Foreskin fibroblast (primary cell): ENCODE measurements at places on chromosomes 4 and X.

DNA sequence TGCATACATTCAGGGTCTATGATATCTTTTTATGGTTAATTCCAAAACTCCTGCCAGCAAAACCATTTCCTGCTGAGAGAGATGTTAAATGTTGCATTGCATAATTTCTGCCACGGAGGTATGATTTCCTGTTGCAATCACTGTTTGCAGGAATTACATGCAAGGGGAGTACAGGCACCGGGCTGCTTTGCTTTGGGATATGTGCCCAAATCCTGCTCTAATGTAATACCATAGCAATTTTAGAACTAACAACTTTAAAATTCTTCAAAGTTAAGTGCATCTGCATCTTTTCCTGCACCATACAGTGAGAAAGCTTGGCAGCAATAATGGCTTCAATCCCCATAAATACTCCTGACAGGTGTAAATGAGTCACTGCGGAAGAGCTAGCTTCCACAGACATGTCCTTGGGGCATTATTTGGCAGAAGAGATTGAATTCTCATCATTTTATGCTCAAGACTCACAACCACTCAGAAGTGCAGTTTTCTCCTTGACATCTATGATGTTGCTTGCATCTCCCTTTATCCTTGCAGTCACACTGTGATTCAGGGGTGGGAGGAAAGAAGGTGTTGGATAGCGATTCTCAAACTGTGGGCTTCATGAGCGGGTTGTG, 29.6 kb downstream of the TRIM2 start:
- peak; percentile 87 for DNase-seq

GRCh38 chrX:119734897-119735339, 23.5 kb upstream of the SOWAHD start:
- no peak for DNase-seq

- DNase-seq = no peak
These were observed 76.0 kb downstream of the PDLIM5 start for GRCh38 chr4:94527556-94528233.

DNA sequence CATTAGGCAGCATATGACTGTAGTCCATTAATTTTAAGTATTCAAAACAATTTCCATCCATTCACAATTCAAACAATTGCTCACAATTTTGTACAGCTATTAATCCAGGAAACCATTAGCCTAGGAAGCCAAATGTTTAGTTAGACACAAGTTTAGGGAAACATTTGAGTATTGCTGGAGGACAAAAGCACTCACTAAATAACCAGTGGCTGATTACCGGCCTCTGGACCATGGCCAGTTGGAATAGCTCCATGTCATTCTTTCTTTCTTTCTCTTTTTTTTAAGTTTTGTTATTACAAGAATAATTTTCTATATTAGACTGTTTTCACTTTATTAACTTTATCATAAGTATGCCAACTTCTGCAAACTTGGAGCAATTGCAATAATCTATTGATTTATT, 31.3 kb downstream of the TRIML2 start:
- DNase-seq = no peak

DNA sequence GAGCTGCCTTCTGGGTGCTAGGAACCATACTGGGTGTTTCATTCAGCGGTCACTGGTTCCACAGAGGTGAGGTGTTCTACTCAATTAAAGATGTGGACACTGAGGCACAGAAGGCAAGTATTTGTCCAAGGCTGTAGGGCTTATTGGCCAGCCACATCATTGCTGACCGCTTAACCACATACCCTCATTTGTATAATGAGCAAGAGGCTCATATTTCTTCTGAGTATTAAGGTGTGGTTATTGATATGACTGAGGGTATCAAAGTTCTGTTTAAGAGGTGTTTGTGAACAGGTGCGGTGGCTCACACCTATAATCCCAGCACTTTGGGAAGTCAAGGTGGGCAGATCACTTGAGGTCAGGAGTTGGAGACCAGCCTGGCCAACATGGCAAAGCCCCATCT, 14.3 kb downstream of the RNF4 start:
- no peak for DNase-seq

DNA sequence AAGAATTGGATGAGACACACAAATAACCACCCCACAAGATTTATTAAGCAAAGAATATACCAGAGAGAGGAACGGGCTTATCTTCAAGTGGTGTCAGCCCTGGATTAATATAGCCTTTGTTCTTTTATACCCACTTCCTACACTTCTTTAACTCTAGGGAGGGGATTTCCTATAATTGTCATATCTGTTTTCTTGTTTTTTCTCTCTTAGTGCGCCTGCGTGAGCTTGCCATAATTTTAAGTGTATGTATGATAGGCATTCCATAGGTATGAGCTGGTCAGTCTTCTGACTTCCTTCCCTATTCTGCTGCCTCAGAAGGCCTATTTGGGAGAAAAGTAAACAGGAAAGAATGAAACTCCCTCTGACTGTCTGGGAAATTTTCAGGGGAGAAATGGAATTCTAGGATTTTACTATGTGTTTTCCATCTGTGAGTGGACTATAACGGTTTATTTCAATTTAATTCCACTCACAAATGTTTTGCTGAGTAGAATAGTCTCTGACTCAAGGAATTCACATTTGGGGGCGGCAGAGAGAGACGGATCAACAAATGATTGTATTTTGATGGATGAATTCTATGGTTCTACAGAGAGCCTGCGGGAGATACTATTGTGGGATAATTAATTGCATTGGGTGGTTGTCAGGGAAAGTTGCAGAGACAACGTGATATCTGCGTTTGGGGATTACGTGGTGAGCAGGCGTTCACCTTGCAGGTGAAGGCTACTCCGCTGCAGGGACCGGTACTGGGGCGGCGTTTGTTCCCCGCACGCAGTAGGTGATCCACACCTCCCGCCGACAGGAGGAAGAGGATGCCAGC, 626 bp upstream of the CEP135 start:
- peak; percentile 91 for DNase-seq

DNA sequence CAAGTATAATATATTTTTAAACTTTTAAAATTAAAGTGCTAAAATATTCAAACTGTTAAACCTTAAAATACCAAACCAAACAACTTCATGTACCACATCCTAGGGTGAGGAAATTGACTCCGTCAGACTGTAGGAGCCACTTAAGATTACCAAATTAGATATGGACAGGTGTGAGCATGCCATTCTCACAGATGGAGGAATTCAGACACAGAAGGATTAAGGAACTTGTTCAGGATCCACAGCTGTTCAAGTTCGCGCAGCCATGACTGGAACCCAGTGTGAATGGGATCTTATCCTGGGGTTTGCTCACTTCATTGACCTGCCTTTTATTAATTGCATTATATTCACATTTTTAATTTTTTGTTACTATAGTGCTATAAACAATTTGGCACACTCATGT, 224.9 kb upstream of the PCDH7 start:
- DNase-seq = no peak

DNA sequence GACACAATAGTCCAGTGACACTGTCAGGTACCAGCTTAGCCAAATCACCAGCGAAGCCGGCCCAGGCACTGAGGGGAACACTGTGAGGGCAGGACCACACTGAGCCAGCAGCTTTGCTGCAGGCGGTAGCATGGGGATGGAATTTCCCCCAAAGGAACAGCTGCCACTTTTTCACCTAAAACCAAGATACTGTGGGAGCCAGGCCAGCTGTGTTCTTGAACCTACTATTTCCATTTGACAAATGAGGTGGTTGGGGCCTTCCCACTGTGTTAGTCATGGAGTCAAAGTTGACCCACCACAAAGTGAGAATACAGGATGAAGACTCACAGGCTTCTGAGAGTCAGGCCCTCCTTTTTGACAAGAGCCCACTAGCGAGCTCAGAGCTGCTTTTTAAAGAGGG, 70.7 kb upstream of the SH3RF1 start:
- DNase-seq = peak; percentile 35

DNA sequence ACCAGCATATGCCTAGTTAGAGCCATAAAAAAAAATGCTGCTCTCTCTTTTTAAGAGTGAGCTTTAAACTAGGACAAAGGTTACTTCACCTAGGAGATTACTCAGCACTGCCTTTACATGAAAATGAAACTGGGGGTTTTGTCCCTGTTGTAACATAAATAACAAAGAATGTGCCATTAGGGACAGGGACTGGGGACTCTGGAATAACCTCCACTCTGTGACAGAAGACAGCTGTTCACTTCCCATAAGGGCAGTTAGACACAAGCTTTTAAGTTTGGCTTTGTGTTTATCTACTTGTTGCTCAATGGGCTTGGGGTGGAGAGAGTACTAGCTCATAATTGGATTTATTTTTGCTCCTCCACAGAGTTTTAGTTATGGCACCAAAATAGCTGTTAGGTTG, 11.9 kb downstream of the ENPEP start:
- DNase-seq = no peak

DNA sequence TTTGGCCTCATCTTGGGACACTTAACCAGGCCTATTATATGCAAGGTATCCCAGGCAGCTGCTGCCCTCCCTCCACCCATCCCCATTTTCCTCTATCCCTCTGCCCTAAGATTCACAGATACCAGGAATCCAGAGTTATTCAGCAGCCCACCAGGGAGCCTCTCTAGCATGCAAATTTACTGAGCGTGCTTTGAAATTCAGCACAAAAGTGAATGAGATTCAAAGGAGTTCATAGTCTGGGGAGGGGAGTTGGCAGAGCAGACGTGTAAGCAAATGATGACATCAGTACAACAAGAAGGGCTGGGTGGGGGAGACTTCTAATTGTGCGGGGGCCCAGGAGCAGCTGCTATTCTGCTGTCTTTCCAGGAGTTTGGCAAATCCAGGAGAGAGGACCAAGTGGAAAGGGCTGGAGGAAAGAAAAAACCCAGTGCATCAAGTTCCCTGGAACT, 1.7 kb upstream of the MTM1 start:
- DNase-seq = no peak

GRCh38 chr4:47744843-47745382, 93.0 kb downstream of the CORIN start:
- no peak for DNase-seq

DNA sequence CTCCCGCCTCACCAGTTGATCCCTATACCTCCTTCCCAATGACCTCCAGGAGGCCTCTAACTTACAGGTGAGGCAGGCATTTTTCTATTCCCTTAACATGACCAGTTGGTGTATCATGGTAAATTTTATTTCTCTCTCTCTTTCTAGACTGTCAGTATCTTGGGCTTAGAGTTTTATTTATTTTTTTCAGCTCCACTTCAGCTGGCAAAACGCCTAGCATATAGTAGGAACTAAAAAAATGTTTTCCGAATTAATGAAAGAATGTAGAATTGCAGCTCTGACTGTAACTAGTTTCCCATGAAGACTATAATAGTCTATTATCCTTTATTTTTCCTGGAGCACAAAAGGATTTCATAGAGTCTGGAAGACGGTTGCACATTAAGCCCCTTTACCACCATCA, 84.8 kb downstream of the PDE5A start:
- peak; percentile 13 for DNase-seq

DNA sequence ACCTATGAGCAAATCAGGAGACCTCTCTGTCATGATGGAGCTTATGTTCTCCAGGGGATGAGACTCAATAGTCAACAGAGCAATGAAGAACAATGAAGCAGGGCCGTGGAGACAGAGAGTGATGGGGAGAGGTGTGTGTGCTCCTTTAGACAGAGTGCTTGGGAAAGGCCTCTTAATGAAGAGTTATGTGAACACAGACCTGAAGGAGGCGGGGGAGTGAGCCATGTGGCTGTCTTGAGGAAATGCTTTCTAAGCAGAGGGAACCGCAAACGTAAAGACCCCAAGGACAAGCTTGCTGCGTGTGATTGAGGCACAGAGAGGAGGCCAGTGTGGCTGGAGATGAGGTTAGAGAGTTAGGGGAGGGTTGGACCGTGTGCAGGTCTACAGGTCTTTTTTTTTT, 53.1 kb downstream of the CHRNA9 start:
- no peak for DNase-seq

- DNase-seq = no peak
These were observed 3.3 kb upstream of the TAPT1 start for GRCh38 chr4:16229604-16230003.
